ENCODE measurements at places on chromosomes 3 and 15. TPM values are rescaled to one million over a fixed set of nuclear protein-coding genes. Genes with fewer than 3 reads are reported as not detected.

DNA sequence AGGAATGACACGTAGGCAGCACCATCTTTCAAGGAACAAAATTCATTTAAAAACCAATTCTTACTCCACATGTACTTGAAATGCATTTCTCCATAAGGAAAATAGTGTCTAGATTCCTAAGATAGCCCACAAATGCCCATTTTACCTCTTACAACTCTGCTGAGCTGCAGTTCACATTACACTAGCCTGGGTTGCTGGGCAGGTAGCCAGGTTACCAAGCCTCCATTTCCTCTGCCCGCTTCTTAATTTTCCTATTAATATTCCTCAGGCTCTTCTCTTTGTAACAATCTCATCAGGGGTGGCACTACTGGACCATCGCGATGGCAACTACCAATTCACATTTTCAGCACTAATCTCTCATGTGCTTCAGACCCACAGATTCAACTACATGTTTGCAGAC, 10.8 kb downstream of the ATP13A3 start:
- DNase-seq: no peak

GRCh38 chr3:58724336-58724735, 57.8 kb upstream of the FAM3D start:
- DNase-seq: no peak

DNA sequence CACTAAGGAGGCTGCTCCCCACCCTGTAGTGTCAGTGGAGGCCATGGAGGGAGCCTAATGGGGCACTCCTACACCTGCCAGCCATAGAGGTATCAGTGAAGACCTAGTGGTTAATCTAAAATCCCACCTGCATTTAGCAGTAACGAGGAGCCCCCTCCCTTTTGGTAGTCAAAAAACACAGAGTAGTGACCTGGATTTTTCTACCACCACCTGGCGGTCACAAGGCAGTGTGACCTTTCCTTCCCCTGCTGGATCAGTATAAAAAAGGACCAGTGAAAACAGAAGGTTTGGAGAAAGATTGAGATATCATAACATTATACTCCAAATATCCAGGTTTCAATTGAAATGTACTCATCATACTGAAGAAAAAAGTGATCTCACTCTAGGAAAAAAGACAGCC, 241.2 kb downstream of the PYDC2 start:
- DNase-seq: no peak

ARL8B gene
- total RNA-seq: 55.6 TPM

DOCK3 gene
- total RNA-seq: 2.1 TPM

CCDC13 gene
- 3.3 TPM for total RNA-seq

DNA sequence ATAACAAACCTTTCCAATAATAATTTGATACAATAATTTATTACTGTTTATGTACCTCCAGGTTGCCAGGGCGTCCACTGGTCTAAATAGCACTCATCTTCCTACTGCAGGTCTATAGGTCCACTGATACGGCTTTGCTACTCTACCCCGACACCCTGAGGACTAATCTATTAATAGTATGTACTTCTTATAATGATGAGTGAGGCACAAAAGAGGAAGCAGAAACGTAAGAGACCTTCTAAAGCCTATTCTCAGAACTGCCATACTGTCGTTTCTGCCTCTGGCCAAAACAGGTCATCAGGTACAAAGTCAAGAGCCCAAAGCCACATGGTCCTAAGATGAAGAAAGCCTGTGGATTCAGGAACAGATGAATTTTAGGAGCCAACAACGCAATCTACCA, 163.2 kb upstream of the GRM7 start:
- DNase-seq: no peak

DNA sequence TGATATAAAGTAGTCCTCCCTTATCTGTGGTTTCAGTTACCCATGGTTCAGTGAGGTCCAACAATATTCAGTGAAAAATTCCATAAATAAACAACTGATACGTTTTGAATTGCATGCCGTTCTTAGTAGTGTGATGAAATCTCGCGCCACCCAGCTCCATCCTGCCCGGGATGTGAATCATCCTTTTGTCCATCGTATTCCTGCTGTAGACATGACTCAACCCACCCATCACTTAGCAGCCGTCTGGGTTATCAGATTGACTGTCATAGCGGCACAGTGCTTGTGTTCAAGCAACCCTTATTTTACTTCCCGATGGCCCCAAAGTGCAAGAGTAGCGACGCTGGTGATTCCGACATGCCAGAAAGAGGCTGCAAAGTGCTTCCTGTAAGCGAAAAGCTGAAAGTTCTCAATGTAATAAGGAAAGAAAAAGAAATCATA, 48.0 kb upstream of the MEX3B start:
- DNase-seq: no peak

DNA sequence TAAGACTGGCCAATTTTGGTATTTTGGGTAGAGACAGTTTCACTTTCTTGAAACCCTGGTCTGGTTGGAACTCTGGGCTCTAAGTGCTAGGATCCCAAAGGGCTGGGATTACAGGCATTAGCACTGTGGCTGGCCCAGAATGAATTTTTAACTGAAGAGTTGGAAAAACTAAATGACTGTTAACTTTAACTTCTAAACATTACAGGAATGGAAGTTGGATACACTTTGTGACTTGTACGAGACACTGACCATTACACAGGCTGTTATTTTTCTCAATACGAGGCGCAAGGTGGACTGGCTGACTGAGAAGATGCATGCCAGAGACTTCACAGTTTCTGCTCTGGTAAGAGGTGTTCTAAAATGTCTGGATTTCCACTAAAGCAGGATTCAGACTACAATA, 3.5 kb downstream of the EIF4A2 start:
- DNase-seq: no peak

FEZF2 gene
- not detected for total RNA-seq

GRCh38 chr15:62457100-62457499, 292.0 kb upstream of the C2CD4B start:
- no peak for DNase-seq

SPSB4 gene
- 10.1 TPM for total RNA-seq

- peak; percentile 96 for DNase-seq
These were observed 5.5 kb downstream of the BCL6 start for GRCh38 chr3:187739561-187740332.
